A549 treated with DMSO at 1 μM for 4 hours (cell line): ENCODE measurements at places on chromosomes 3 and 15. TPM values are rescaled to one million over a fixed set of nuclear protein-coding genes. Genes with fewer than 3 reads are reported as not detected.

Gene TGM4
- 0.05 to 0.09 TPM (median 0.07 TPM) in 3 of 5 replicates, not detected in the others for total RNA-seq

Gene STARD5
- total RNA-seq: 1.6 to 2.2 TPM (median 1.9 TPM) in 5 replicates

Gene C2CD4B
- 0.07 to 0.09 TPM (median 0.08 TPM) in 3 of 5 replicates, not detected in the others for total RNA-seq

Gene ITGA11
- 2.9 to 8.7 TPM (median 6.3 TPM) in 5 replicates for total RNA-seq

Gene PLOD2
- total RNA-seq: 114 to 189 TPM (median 153 TPM) in 5 replicates

Gene ERC2
- total RNA-seq: 0.10 to 0.30 TPM (median 0.23 TPM) in 3 of 5 replicates, not detected in the others

Gene MME
- total RNA-seq: not detected in 5 replicates

Gene CFAP91
- 0.20 to 0.41 TPM (median 0.32 TPM) in 4 of 5 replicates, not detected in the other for total RNA-seq

Gene SERINC4
- total RNA-seq: 0.06 to 0.23 TPM (median 0.12 TPM) in 4 of 5 replicates, not detected in the other

Gene SCN5A
- 0.57 to 1.3 TPM (median 0.92 TPM) in 5 replicates for total RNA-seq

Gene CLDN16
- total RNA-seq: 0.06 to 0.11 TPM in 2 of 5 replicates, not detected in the others

Gene TMEM108
- total RNA-seq: not detected in 5 replicates

Gene SCAPER
- 2.7 to 4.3 TPM (median 3.2 TPM) in 5 replicates for total RNA-seq

Gene TAGLN3
- not detected in 5 replicates for total RNA-seq

Gene CIDEC
- total RNA-seq: 1.8 to 2.8 TPM (median 2.1 TPM) in 5 replicates

Gene SLC25A38
- total RNA-seq: 38.7 to 45.9 TPM (median 41.3 TPM) in 5 replicates

Gene TMEM212
- total RNA-seq: not detected in 5 replicates

Gene C3orf85
- not detected in 5 replicates for total RNA-seq
